ENCODE measurements at places on chromosomes 5 and 9.
A peak's percentile ranks its signal among the peaks of the same experiment; 100 is the strongest.

DNA sequence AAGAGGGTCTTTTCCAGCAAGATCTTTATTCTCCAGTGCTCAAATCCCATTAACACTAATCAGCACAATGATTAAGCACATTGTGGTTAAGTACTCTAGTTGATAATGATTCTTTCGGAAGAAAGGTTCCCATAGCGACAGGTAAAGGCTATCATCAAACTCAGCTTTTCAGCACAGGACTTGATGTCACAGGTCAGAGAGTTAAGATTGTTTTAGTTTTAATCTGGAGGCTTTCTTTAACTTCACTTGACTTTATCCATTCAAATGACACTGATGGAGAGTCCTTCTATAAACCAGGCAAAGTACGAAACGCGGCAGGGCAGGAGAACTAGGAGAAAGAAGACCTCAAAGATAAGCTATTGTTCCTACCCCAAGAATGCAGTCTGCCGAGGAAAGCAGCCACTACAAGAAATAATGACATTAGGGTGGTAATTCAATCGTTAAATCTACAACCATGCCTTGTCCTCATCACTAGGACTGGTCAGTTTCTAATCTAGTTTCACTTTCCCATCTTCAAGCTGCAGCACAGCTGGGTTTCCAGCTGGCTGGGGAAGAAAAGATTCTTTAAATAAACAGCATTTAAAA lies 4.6 kb downstream of the NRG2 start:
- H3K36me3 ChIP-seq = no peaks in the 10 kb centered on the region
- H3K27ac ChIP-seq = no peak overlapping the region
- H3K27me3 ChIP-seq = peaks cover 53% of the 10 kb centered on the region
- H3K4me3 ChIP-seq = no peak overlapping the region

- H3K4me1 ChIP-seq = no peaks in the 10 kb centered on the region
- peaks cover 9% of the 10 kb centered on the region for H3K27me3 ChIP-seq
- H3K36me3 ChIP-seq = no peaks in the 10 kb centered on the region
- no peak overlapping the region for H3K4me3 ChIP-seq
Measured at GRCh38 chr9:113738496-113738892, 137.6 kb upstream of the ZNF618 start.

- H3K4me3 ChIP-seq = no peak overlapping the region
- H3K27ac ChIP-seq = peak overlapping the region; percentile 80
- no peaks in the 10 kb centered on the region for H3K27me3 ChIP-seq
Measured at GRCh38 chr5:157342822-157343402, 77.0 kb downstream of the CYFIP2 start.

DNA sequence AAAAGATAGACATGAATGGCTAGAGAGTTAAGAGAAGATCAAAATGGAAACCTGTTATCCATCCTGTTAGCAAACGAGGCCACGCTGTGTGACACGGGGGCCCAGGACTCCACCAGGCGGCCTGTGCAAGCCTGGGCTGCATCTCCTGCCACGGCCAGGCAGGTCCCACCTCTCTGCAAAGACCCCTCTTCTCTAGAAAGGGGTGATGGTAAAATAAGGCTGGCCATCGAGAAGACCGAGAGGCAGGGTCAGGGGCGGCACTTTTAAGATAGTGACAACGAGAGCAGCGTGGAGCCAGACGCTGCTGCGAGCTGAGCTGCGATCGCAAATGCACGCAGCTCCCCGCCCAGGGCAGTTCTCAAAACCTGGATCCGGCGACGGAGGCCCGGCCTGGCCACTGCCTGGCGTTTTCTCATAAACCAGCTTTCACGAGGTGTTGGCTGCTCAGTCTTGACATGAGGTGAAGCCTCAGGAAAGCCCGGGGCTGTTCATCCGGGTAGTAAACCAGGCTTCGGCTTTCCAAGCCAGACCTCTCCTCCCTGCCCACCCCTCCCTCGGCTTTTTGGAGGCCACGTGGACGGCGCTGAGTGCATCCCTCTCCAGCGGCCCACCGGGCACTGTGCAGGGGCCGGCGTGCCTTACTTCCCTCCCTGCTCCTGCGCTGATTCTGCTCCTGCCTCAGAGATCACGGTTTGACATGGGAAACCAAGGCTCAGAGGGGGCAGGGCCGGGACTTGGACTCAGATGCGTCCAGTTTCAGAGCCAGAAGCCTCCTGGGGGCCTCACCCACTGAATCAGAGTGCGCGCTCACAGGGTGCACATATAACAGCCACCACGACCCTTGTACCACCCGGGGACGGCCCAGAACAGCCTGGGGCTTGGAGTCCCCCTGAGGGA lies 151.6 kb upstream of the PHYKPL start:
- no peak for DNase-seq
- no peak overlapping the region for H3K27ac ChIP-seq
- no peaks in the 10 kb centered on the region for H3K36me3 ChIP-seq
- no peak overlapping the region for H3K4me3 ChIP-seq
- peaks cover 2% of the 10 kb centered on the region for H3K27me3 ChIP-seq

- H3K4me1 ChIP-seq = peaks cover 87% of the 10 kb centered on the region
- H3K4me3 ChIP-seq = peak overlapping the region; percentile 31
- DNase-seq = peak; percentile 42
- peak overlapping the region; percentile 86 for H3K27ac ChIP-seq
- H3K36me3 ChIP-seq = peaks cover 13% of the 10 kb centered on the region
Measured at GRCh38 chr5:157175071-157175612, 5.5 kb upstream of the ITK start.

- peak overlapping the region; percentile 84 for H3K27ac ChIP-seq
- H3K36me3 ChIP-seq = peaks cover 14% of the 10 kb centered on the region
- no peaks in the 10 kb centered on the region for H3K27me3 ChIP-seq
- H3K4me3 ChIP-seq = peak overlapping the region; percentile 51
- peaks cover 74% of the 10 kb centered on the region for H3K4me1 ChIP-seq
Measured at GRCh38 chr5:96957254-96958049, 21.6 kb downstream of the LNPEP start.

GRCh38 chr9:86907346-86907745 lies 40.0 kb downstream of the GAS1 start:
- peaks cover 9% of the 10 kb centered on the region for H3K4me1 ChIP-seq
- no peak overlapping the region for H3K27ac ChIP-seq
- H3K27me3 ChIP-seq = peaks cover 51% of the 10 kb centered on the region
- no peak overlapping the region for H3K4me3 ChIP-seq
- no peaks in the 10 kb centered on the region for H3K36me3 ChIP-seq
- no peak for DNase-seq

GRCh38 chr9:18490641-18491370 lies 16.9 kb downstream of the ADAMTSL1 start:
- peaks cover 6% of the 10 kb centered on the region for H3K27me3 ChIP-seq
- H3K4me1 ChIP-seq = no peaks in the 10 kb centered on the region
- DNase-seq = no peak

DNA sequence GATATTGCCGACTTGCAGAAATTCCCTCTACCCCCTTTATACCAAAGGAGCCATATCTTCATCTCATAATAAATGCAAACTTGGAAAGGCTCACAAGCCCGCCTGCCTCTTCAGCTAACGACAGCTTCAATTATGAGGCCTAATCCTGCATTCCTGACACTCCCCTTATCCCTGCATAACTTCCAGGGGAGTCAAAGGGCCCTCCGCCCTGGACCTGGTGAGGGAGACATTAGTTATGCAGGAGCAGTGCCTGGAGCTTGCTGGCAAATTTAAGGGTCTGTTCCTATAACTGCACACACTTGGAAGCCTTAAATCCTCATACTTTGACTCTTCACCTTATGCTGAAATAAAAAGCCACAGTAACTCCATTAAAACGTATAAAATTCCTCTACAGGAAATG lies 617.9 kb downstream of the BNC2 start:
- H3K27ac ChIP-seq = no peak overlapping the region
- no peaks in the 10 kb centered on the region for H3K4me1 ChIP-seq
- no peak for DNase-seq
- H3K27me3 ChIP-seq = peaks cover 6% of the 10 kb centered on the region
- H3K36me3 ChIP-seq = no peaks in the 10 kb centered on the region

DNA sequence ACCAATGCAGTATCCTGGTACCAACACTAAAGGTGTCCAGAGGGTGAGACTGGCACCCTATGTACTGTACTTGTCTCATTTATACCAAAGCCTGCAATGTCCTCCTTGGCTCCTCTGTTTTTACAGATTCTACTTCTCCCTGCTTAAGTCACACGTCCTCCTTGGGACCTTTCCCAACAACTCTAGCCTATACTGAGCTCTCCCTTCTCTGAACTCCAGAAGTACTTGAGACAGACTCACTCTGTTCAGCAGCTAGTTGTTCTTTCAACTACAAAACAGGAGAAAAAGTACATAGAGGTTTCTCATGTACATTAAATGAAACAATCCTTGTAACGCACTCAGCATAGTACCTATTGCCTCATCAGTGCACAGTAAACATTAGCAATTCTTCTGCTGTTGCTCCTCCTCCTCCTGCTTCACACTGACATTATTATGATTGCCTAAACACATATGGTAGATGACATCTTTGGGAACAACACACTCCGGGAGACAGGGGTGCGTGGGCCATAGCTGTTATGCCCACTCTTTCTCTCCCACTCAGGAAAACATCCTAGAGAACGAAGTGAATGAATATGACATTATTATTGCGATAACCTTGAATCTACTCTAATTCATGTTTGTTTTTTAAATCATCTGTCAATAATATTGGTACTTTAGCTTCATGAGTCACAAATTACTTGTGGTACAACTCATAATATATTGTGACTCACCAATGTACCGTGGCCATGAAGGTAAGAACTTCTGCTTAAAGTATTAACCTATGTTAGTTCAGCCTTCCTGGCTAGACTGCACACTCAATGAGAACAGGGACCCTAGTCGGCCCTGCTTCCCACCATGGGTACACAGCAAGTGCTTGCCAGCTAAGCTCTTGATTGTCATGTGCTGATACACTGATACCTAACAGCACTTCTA lies 180.3 kb upstream of the ADRA1B start:
- H3K4me1 ChIP-seq = peaks cover 3% of the 10 kb centered on the region
- no peaks in the 10 kb centered on the region for H3K36me3 ChIP-seq
- H3K4me3 ChIP-seq = no peak overlapping the region
- H3K27me3 ChIP-seq = peaks cover 24% of the 10 kb centered on the region
- H3K27ac ChIP-seq = no peak overlapping the region

GRCh38 chr9:22134390-22134789 lies 125.3 kb upstream of the CDKN2B start:
- no peak for DNase-seq
- no peaks in the 10 kb centered on the region for H3K4me1 ChIP-seq
- H3K36me3 ChIP-seq = no peaks in the 10 kb centered on the region
- H3K27me3 ChIP-seq = peaks cover 20% of the 10 kb centered on the region
- no peak overlapping the region for H3K4me3 ChIP-seq

- no peaks in the 10 kb centered on the region for H3K36me3 ChIP-seq
- H3K4me3 ChIP-seq = no peak overlapping the region
- no peaks in the 10 kb centered on the region for H3K4me1 ChIP-seq
- H3K27me3 ChIP-seq = no peaks in the 10 kb centered on the region
Measured at GRCh38 chr5:181281077-181281983, 20.4 kb upstream of the TRIM52 start.

DNA sequence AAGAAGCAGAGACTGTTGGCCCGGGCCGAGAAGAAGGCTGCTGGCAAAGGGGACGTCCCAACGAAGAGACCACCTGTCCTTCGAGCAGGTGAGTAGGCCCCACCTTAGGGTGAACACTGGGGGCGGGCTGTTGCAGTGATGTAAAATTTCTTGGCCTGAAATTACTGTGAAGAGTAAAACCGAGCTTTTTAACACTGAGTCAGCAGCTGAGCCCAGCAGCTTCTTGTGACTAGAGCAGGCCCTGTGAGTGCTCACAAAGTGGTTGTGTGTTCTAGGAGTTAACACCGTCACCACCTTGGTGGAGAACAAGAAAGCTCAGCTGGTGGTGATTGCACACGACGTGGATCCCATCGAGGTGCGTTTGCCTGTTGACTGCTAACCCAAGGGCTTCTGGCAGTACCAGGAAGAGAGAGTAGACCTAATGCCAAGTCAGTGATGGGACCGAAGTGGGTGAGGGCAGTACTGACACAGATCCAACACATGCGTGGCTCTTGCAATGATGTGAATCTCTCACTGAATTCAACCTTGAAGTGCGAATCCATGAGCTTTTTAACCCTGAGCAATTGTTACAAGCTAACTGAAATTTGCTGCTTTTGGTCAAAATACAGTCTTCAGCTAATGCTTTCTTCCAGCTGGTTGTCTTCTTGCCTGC lies 2.1 kb downstream of the RPL7A start:
- peak overlapping the region; percentile 97 for H3K4me3 ChIP-seq
- H3K27ac ChIP-seq = peak overlapping the region; percentile 97
- DNase-seq = peak; percentile 57
- H3K36me3 ChIP-seq = peaks cover 70% of the 10 kb centered on the region
- H3K27me3 ChIP-seq = no peaks in the 10 kb centered on the region

- peaks cover 14% of the 10 kb centered on the region for H3K4me1 ChIP-seq
- no peaks in the 10 kb centered on the region for H3K27me3 ChIP-seq
Measured at GRCh38 chr5:149365418-149365817, 7.6 kb downstream of the PCYOX1L start.

DNA sequence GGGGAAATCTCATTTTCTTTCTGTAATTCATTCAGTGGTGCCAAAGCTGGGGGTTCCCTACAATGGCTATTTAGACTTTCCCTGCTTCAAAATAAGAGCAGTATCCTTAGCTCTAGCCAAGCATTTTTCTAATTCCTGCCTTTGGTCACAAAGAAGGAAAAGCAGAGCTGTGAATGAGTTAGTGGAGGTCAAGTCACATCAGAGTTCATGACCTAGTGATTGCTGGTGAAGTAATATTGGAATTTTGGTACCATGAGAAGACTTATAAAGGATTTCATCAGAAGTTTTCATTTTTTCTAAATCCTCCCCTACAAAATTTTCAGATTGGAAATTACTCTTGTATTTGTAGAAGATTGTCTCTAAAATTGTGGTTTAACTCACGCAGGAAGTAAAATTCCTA lies 28.0 kb downstream of the DNAJC21 start:
- peaks cover 14% of the 10 kb centered on the region for H3K36me3 ChIP-seq
- H3K4me1 ChIP-seq = peaks cover 13% of the 10 kb centered on the region
- H3K4me3 ChIP-seq = no peak overlapping the region
- H3K27ac ChIP-seq = no peak overlapping the region
- no peaks in the 10 kb centered on the region for H3K27me3 ChIP-seq
- DNase-seq = no peak

DNA sequence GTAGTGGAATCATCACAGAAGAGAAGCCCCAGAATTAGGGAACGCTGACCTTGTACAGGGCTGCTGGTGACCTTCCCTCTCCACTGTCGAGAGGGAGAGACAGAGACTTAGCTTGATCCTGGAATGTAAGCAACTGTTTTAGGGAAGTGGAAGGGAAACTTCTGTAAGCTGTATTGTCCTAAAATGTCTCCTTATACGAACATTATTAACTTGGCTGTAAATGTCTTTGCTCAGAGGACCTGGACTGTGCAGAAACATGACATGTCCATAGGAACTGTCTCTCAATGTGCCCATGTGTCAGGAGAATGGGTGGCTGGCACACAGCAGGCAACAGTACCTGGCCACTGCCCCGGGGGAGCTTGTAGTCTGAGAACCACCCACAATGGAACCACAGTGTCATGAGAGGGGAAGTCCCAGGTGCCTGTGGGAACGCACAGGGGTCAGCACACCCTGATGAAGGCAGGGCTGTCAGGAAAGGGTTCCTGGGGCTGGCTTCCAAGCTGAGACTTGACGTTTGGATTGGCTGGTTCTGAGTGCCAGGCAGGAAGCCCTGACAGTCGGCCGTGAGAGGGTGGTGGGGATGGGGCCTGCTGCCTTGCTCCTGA lies 34.0 kb downstream of the DAP start:
- no peaks in the 10 kb centered on the region for H3K27me3 ChIP-seq
- H3K4me1 ChIP-seq = peaks cover 16% of the 10 kb centered on the region
- no peak overlapping the region for H3K4me3 ChIP-seq
- H3K27ac ChIP-seq = peak overlapping the region; percentile 7
- DNase-seq = peak; percentile 48
- peaks cover 8% of the 10 kb centered on the region for H3K36me3 ChIP-seq

- no peaks in the 10 kb centered on the region for H3K36me3 ChIP-seq
- peaks cover 6% of the 10 kb centered on the region for H3K4me1 ChIP-seq
- no peak overlapping the region for H3K27ac ChIP-seq
- peaks cover 2% of the 10 kb centered on the region for H3K27me3 ChIP-seq
- H3K4me3 ChIP-seq = no peak overlapping the region
Measured at GRCh38 chr5:488744-489688, 35.2 kb downstream of the SLC9A3 start.
